ENCODE measurements at places on chromosomes 7 and 10. TPM values are rescaled to one million over a fixed set of nuclear protein-coding genes. Genes with fewer than 3 reads are reported as not detected.
A peak's percentile ranks its signal among the peaks of the same experiment; 100 is the strongest.

DNA sequence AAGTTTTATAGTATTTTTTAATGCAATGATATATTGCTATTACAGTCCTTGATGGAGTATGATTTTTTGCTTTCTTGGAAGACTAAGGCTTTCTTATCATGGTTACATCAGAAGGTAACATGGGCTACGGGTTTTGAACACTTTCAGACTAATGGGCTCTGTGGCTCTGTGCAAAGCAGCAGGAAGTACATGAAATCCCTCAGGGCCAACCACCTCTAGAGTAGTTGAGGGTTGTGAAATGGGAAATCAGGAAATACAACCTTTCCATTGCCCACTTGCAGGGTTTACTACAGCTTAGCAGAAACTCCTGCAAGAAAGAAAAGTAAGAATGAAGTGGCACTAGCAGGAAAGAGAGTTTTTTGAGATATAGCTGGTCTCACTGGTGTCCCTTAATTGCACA lies 853.5 kb downstream of the KCNMA1 start:
- no peaks in the 10 kb centered on the region for H3K36me3 ChIP-seq
- H3K27ac ChIP-seq, result no peak overlapping the region
- no peaks in the 10 kb centered on the region for H3K27me3 ChIP-seq
- H3K4me1 ChIP-seq, result no peaks in the 10 kb centered on the region
- DNase-seq, result no peak
- no peak overlapping the region for H3K4me3 ChIP-seq

- peaks cover 7% of the 10 kb centered on the region for H3K36me3 ChIP-seq
- no peak overlapping the region for H3K27ac ChIP-seq
- no peaks in the 10 kb centered on the region for H3K27me3 ChIP-seq
- H3K4me1 ChIP-seq, result no peaks in the 10 kb centered on the region
- no peak overlapping the region for H3K4me3 ChIP-seq
Observed at GRCh38 chr10:87538092-87539015, 33.7 kb downstream of the MINPP1 start.

Gene ASB10
- total RNA-seq, result not detected

DNA sequence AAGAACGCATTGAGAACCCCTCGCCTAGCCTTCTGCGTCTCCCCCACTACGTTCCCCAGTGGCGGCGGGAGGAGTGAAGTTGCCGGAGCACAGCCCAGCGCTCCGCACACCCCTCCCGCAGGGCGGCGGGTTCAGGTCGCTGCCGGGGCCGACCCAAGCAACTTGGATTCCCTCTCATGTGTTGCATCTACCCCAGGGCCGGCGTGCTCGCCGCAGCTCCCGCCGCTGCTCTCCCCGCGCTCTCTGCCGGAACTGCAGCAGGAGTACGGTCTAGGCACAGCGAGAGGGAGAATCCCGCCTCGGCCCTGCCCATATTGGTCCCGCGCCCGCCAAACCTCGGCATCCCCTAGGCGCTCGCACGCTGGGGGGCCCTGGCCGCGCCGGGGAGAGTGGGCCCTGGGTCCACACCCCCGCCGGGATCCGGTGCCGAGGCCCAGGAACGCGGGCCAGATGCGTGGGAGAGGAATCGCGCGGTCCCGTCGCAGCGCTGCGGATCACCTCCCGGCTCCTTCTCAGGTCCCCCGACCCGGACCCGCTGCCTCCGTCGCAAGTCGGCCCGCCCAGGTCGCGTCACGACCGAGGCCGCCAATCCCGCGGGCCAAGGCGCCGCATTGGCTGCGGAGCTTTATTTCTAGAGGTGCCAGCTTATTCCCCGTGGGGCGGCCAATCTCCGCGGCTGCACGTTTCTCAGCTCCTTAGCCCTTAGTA lies 648 bp upstream of the TMEM243 start:
- peaks cover 36% of the 10 kb centered on the region for H3K4me1 ChIP-seq
- H3K27me3 ChIP-seq, result no peaks in the 10 kb centered on the region
- peak; percentile 89 for DNase-seq
- H3K27ac ChIP-seq, result peak overlapping the region; percentile 94
- H3K4me3 ChIP-seq, result peak overlapping the region; percentile 98

GRCh38 chr7:142569851-142570250 lies 179.4 kb upstream of the PRSS1 start:
- no peaks in the 10 kb centered on the region for H3K4me1 ChIP-seq
- no peak overlapping the region for H3K4me3 ChIP-seq
- no peaks in the 10 kb centered on the region for H3K27me3 ChIP-seq
- H3K36me3 ChIP-seq, result no peaks in the 10 kb centered on the region

- no peak overlapping the region for H3K27ac ChIP-seq
- DNase-seq, result no peak
- H3K4me1 ChIP-seq, result no peaks in the 10 kb centered on the region
- H3K36me3 ChIP-seq, result no peaks in the 10 kb centered on the region
Observed at GRCh38 chr7:78149787-78150186, 351.2 kb downstream of the PHTF2 start.

- no peaks in the 10 kb centered on the region for H3K36me3 ChIP-seq
- no peak for DNase-seq
- H3K4me3 ChIP-seq, result no peak overlapping the region
- H3K27me3 ChIP-seq, result no peaks in the 10 kb centered on the region
- no peaks in the 10 kb centered on the region for H3K4me1 ChIP-seq
Observed at GRCh38 chr7:44177570-44178131, 11.6 kb downstream of the GCK start.

Gene PIK3AP1
- total RNA-seq, result 137 TPM

Gene HOXA2
- not detected for total RNA-seq

DNA sequence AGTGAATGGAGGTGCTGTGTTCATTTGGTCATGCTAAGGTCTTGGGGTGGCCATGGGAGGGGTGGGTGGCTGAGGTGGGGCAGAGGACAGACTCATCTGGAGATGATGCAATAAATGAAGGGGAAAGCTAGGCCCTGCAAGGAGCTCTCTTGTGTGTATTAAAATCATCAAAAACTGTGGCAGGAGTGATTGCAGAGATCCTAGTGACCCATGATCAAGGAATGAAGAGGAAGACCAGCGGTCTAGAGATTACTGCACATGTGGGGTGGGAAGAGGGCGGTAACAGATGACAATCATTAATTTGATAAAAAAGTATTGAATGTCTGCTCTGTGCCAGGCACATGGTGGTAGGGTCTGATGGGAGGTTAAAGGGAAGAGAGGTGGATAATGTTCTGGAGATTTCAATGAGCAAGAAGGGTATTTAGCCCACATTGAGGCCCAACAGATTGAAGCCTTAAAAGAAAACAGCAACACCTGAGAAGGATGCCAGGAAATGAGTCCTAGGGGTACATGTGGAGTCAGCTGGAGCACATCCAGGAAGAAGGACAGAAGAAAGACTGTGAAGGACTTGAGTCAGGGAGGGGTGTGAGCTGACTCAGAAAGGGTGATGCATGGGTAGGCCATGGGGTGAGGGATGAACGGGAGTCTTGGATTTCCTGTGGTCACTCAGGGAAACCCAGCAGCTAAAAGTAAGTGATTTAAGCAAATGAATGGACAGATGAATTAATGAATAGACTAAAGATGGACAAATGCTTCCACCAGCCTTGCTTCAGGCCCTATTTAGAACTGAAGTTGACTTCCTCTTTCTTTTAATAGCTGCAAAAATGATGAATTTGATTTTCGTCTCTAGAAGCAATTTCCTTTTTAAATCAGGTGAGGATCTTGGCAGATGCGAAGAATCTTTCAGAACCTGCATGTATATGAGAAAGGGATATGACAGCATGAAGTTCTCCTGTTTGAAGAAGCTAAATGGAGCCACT lies 83.1 kb upstream of the IGFBP3 start:
- no peaks in the 10 kb centered on the region for H3K36me3 ChIP-seq
- H3K4me3 ChIP-seq, result no peak overlapping the region
- no peaks in the 10 kb centered on the region for H3K27me3 ChIP-seq
- no peaks in the 10 kb centered on the region for H3K4me1 ChIP-seq
